CD4-positive, alpha-beta T cell treated with Interleukin-4 for 1 hour (primary cell): ENCODE measurements at places on chromosomes 13 and 19.

GRCh38 chr19:2722541-2723344, 1.6 kb upstream of the DIRAS1 start:
- no peak for DNase-seq

GRCh38 chr19:17654993-17655392, 33.2 kb downstream of the UNC13A start:
- no peak for DNase-seq

- DNase-seq, result no peak
Measured at GRCh38 chr13:45713721-45714120, 11.6 kb downstream of the CBY2 start.

DNA sequence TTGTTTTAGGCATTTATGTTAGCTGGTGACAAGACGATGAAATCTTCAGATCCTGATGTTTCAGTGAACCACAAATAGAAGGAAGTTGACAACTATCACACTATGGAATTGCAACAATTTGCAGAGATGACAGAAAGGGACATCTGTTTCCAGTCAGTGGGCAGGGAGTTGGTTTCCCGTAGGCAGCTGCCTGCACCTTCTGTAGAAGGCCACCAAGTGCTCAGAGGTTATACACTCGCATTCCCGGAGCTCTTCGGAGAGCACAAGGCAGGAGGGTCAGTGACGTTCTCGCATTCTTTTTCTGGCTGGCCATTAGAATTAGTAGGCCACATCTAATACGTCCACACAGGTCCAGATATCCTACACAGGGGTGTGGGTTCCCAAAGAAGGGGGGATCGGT, 129.4 kb downstream of the SHISA2 start:
- DNase-seq, result no peak

- DNase-seq, result no peak
Measured at GRCh38 chr13:111920306-111920931, 146.5 kb upstream of the SOX1 start.

DNA sequence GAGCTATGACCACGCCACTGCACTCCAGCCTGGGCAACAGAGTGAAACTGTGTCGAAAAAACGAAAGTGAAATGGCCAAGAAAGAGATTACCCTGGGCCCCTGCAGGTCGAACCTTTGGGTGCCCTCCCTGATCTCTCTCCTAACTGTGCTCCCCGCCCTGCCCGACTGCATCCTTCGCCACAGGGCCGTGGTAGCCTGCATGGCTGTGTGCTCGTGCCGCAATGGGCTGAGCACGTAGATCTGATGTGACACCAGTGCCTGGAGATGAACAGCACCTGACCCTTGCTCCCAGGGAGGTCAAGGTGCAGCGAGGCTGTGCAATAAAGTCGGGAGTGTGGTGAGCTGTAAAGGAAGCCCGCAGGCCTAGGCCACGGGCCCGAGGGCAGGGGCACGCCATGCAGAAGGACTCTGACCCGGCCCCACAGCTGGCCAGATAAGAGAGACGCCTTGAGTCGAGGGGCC, 60.2 kb downstream of the PEX11G start:
- DNase-seq, result no peak

- DNase-seq, result no peak
Measured at GRCh38 chr19:15114153-15114540, 6.9 kb downstream of the SYDE1 start.

GRCh38 chr13:21475115-21475514, 16.0 kb upstream of the ZDHHC20 start:
- no peak for DNase-seq

GRCh38 chr13:73757481-73758233, 376.5 kb downstream of the KLF12 start:
- DNase-seq, result no peak

- DNase-seq, result no peak
Measured at GRCh38 chr13:113862191-113862930, 1.5 kb downstream of the GAS6 start.

DNA sequence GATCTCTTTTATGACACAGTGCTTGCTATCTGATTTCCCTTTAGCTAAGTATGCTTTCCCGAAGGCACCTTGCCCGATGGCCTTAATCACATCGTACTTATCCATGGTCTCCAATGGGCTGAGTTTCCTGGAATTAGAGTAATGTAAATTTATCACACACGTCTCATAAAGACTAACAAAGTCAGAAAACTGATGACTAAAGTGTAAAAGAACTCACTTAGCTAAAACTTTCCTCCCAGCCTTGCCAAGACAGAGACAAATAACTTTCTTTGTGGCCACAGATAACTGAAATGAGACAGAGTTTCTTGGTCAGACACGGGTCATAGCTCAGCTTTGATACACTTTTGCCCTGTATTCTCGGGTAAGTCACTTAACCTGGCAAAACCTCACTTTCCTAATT, 1.5 kb downstream of the NEK5 start:
- DNase-seq, result no peak

- no peak for DNase-seq
Measured at GRCh38 chr13:93562676-93563075, 336.1 kb downstream of the GPC6 start.

DNA sequence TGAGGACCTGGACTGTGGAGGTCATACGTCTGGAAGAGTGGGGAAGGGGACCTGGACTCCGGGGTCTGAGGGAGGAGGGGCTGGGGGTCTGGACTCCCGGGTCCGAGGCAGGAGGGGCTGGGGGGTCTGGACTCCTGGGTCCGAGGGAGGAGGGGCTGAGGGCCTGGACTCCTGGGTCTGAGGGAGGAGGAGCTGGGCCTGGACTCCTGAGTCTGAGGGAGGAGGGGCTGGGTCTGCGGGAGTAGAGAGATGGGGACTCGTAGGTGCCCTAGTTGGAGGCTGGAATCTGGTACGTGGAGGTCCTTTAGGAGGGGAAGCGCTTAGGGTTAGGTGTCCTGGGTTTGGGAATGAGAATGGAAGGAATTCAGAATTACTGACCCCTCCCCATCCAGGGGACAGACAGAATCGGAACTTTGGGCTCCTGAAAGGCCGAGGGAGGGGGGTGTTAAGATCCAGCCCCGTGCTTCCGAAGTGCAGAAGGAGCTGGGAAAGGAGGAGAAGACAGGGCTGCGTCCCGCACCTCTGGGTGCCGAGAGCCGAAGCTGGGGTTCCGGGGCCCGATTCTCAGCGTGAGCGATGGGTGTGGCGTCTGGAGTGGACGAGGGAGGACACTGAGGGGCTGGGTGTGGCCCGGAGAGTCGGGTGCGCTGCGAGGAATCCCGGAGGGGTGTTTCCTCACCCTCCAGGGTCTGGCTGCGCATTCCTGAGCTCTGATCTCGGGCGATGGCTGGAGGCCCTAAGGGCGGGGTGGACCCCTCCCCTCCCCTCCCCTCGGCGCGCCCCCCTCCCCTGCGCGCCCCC, 608 bp downstream of the MYADM start:
- DNase-seq, result peak; percentile 67

- DNase-seq, result no peak
Measured at GRCh38 chr19:29918891-29919290, 23.1 kb upstream of the URI1 start.

DNA sequence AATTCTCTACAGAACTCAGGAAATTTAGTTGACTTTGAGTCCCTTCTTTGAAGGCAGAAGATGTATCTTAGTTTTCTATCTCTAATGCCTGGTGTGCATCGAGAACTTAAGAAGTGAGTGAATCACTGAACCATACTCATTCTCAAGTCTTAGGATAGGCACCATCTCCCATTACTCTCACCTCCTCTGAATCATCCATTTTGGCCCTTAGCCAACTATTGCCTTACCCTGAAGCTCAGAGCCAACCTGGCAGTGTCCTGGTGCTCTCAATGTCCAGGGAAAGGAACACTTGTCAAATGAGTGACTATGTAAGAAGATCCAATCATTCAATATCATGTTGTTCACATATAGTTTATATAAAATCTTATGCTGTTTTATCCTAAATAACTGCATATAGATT, 146.6 kb downstream of the RGCC start:
- no peak for DNase-seq

GRCh38 chr19:7864690-7865074, 9.5 kb downstream of the PRR36 start:
- no peak for DNase-seq

GRCh38 chr13:80860845-80861244, 519.9 kb upstream of the SPRY2 start:
- no peak for DNase-seq

- no peak for DNase-seq
Measured at GRCh38 chr13:20772401-20773131, 1.2 kb downstream of the EEF1AKMT1 start.

DNA sequence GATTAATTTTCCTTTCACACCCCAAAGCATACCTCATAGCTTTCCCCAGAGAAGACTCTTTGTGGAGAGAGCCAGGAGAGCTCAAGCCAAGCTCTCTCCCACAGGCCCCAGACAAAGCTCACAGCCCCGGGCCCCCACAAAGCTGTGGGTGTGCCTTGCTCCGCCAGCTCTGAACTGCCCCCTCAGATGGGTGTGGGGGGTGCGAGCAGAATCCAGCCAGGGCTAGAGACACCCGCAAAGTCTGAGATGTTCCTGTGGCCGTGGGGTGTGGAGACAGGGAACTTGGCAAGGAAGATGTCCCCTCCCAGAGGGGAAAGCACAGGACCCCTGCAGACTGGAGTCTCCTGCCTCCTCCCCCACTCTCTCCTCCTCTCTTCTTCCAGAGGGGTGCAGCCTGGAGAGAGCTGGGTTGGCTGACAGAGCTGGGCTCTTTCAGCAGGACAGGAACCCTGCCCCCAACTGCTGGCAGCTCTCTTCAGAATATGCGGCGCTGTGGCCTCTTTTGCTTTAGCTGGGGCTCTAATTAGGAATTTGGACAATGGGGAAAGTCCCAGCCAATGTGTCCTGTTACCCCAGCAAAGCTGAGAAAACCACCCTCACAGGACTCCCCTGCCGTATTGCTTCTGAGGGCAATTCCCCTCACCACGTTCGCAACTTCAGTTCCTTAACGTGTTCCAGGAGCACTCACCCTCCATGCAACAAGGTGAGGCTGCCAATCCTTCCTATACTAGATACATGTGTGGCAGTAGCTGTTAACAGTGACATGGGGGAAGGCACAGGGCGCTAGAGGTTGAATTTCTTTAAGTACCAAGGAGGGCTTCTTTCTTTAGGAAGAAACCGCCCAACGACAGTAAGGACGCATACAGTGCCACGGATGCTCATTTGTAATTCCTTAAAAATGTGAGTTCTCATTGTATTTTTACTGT, 170.0 kb downstream of the COL4A1 start:
- no peak for DNase-seq

GRCh38 chr13:34003656-34004055, 185.7 kb downstream of the RFC3 start:
- DNase-seq, result no peak
